ENCODE measurements at places on chromosomes 2 and 18.
A peak's percentile ranks its signal among the peaks of the same experiment; 100 is the strongest.

GRCh38 chr2:105858868-105859693, 114.4 kb downstream of the NCK2 start:
- no peaks in the 10 kb centered on the region for H3K36me3 ChIP-seq
- DNase-seq, result no peak
- H3K27me3 ChIP-seq, result no peaks in the 10 kb centered on the region
- H3K4me1 ChIP-seq, result no peaks in the 10 kb centered on the region

DNA sequence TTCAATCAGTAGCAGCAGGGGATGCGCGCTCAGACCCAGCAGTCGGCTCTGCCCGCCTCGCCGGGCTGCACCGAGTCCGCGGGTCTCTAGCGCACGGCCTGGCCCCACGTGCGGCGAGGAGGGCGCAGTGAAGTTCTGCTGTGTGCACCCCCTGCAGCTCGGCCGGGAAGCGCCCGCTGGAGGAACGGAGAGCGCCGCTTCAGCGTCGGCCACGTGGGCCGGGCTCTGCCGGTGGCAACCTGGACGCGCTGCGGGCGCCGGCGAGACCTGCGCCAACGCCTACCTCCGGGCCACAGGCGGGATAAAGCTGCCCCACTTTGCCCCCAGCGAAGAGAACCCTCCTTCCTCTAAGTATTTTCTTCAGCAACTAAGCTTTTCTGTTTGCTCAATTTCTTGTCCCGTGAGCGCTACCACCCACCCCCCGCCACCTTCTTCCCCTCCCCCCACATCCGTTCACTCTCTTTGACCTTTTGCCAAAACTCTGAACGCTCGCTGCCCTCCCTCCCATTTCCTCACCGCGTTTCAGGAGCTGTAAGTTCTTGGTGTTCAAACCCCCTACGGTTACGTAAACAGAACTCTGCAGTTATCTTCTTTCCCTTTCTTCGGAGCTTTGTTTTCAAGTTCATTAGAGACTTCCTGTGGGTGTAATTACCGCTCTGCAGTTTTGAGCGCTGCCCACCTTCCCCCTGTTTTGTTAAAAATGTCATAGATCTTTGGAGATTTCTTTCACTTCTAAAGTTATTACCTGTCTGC, 42.6 kb upstream of the EDAR start:
- H3K27me3 ChIP-seq, result no peaks in the 10 kb centered on the region
- no peaks in the 10 kb centered on the region for H3K36me3 ChIP-seq
- peak; percentile 92 for DNase-seq

GRCh38 chr2:49332415-49332814, 178.1 kb upstream of the FSHR start:
- no peaks in the 10 kb centered on the region for H3K4me1 ChIP-seq
- no peak overlapping the region for H3K4me3 ChIP-seq
- DNase-seq, result no peak
- no peaks in the 10 kb centered on the region for H3K36me3 ChIP-seq
- H3K27me3 ChIP-seq, result no peaks in the 10 kb centered on the region

DNA sequence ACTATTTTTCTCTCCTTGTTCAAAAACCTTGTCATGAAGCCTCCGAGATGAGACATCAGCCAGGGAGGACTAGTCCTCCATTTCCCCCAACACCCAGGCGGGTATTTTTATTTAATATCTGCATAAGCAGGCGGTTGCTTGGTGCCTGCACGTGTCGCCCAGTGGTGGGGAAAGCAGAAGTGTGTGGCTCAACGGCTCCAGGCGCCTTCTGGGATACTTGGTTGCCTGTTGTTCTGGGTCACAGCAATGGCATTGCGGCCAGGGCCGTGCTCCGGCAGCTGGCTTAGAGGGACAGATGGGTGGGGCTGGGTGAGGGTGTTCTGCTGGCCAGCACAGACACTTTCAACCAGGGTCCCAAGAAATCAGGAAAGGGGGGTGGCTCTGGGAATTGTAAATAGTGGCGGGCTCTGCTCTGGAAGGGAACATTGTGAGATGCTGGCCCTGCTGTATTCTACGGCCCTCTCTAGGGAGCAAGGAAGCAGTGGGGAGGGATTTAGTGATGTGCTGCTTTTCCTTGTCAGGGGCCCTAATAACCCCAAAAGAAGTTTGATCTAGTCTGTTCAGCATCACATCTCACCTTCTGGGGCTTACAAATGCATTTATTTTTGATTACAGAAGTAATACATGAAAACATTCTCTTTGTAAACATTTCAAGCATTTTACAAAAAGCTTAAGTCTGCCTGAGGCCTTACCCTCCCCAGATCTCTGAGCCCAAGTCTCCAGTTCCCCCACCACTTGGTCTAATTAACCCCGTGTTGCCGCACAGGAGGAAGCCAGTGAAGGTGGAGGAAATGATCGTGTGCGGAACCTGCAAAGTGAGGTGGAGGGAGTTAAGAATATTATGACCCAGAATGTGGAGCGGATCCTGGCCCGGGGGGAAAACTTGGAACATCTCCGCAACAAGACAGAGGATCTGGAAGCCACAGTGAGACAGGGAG, 1.1 kb downstream of the VAMP8 start:
- DNase-seq, result peak; percentile 89
- peaks cover 22% of the 10 kb centered on the region for H3K4me1 ChIP-seq
- no peaks in the 10 kb centered on the region for H3K27me3 ChIP-seq
- H3K4me3 ChIP-seq, result peak overlapping the region; percentile 35
- peak overlapping the region; percentile 90 for H3K27ac ChIP-seq

DNA sequence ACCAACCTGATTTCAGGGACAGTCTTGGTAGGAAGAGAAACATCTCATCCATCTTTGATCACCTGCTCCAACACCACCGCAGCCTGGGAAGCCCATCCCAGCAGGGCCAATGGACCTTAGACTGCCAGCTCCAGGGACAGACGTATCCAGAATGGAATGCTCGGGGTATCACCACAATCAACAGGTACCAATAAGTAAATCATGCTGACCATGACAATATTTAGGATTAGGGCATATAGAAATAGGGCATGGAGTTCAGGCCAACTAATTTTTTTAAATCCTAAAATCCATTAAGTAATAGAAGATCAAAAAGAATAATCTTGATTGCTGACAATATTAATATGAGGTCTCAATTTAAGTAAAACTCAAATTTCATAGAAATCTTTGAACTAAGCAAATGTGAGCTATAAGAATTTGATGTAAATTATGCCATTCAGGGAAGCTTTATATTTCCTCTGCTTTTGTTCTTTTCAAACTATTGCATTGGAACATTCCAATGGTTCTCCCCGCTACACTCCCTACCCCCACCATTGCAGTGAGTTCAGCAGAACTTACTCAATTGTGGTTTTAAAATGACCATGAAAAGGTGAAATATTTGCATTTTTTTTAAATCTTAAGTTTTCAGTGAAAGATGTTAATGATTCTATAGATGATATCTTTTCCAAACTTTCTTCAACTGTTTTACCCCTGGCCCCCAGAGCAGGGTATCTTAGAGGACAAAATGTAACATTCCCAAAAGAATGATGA, 138.6 kb downstream of the DNER start:
- no peak overlapping the region for H3K4me3 ChIP-seq
- no peak for DNase-seq
- H3K4me1 ChIP-seq, result no peaks in the 10 kb centered on the region
- no peaks in the 10 kb centered on the region for H3K27me3 ChIP-seq
- H3K36me3 ChIP-seq, result no peaks in the 10 kb centered on the region
- H3K27ac ChIP-seq, result no peak overlapping the region

- H3K4me3 ChIP-seq, result no peak overlapping the region
- no peak for DNase-seq
- peak overlapping the region; percentile 60 for H3K27ac ChIP-seq
- peaks cover 61% of the 10 kb centered on the region for H3K4me1 ChIP-seq
- no peaks in the 10 kb centered on the region for H3K27me3 ChIP-seq
Measured at GRCh38 chr18:57780706-57781347, 22.3 kb downstream of the ATP8B1 start.

- peaks cover 8% of the 10 kb centered on the region for H3K4me1 ChIP-seq
- H3K27ac ChIP-seq, result no peak overlapping the region
- H3K27me3 ChIP-seq, result no peaks in the 10 kb centered on the region
- H3K4me3 ChIP-seq, result no peak overlapping the region
Measured at GRCh38 chr18:23213200-23213599, 77.9 kb downstream of the CABLES1 start.

GRCh38 chr2:229243890-229244560, 27.1 kb downstream of the PID1 start:
- H3K27ac ChIP-seq, result no peak overlapping the region
- H3K27me3 ChIP-seq, result no peaks in the 10 kb centered on the region
- H3K36me3 ChIP-seq, result no peaks in the 10 kb centered on the region
- H3K4me1 ChIP-seq, result no peaks in the 10 kb centered on the region
- peak; percentile 65 for DNase-seq

GRCh38 chr18:24197412-24197811, 58.5 kb downstream of the CABYR start:
- H3K27me3 ChIP-seq, result no peaks in the 10 kb centered on the region
- H3K4me3 ChIP-seq, result no peak overlapping the region
- H3K36me3 ChIP-seq, result no peaks in the 10 kb centered on the region
- H3K4me1 ChIP-seq, result no peaks in the 10 kb centered on the region
- DNase-seq, result no peak

DNA sequence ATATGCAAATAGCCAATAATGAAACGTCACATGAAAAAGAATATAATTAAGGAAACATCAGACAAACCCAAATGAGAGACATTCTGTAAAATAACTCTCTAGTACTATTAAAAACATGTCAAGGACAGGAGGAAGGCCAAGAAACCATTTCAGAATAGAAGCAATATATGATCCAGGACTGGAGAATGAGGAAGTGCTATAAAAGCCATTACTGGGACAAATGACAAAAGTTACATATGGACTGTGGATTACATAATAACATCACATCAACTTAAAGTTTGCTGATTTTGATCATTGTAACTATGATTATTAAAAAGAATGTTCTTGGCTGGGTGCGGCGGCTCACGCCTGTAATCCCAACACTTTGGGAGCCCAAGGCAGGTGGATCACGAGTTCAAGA, 81.3 kb downstream of the CRACDL start:
- no peak overlapping the region for H3K4me3 ChIP-seq
- DNase-seq, result no peak
- no peaks in the 10 kb centered on the region for H3K4me1 ChIP-seq
- H3K27me3 ChIP-seq, result no peaks in the 10 kb centered on the region
- no peaks in the 10 kb centered on the region for H3K36me3 ChIP-seq
- H3K27ac ChIP-seq, result no peak overlapping the region

GRCh38 chr18:58454406-58455061, 174.4 kb downstream of the ALPK2 start:
- H3K4me3 ChIP-seq, result no peak overlapping the region
- no peak overlapping the region for H3K27ac ChIP-seq
- no peaks in the 10 kb centered on the region for H3K27me3 ChIP-seq

- H3K4me1 ChIP-seq, result no peaks in the 10 kb centered on the region
- no peaks in the 10 kb centered on the region for H3K36me3 ChIP-seq
- no peak for DNase-seq
- H3K27ac ChIP-seq, result no peak overlapping the region
Measured at GRCh38 chr2:26462511-26463243, 15.2 kb downstream of the OTOF start.

GRCh38 chr2:60806988-60807681, 51.1 kb downstream of the PAPOLG start:
- H3K4me3 ChIP-seq, result no peak overlapping the region
- DNase-seq, result no peak
- peak overlapping the region; percentile 18 for H3K27ac ChIP-seq
- peaks cover 16% of the 10 kb centered on the region for H3K36me3 ChIP-seq

DNA sequence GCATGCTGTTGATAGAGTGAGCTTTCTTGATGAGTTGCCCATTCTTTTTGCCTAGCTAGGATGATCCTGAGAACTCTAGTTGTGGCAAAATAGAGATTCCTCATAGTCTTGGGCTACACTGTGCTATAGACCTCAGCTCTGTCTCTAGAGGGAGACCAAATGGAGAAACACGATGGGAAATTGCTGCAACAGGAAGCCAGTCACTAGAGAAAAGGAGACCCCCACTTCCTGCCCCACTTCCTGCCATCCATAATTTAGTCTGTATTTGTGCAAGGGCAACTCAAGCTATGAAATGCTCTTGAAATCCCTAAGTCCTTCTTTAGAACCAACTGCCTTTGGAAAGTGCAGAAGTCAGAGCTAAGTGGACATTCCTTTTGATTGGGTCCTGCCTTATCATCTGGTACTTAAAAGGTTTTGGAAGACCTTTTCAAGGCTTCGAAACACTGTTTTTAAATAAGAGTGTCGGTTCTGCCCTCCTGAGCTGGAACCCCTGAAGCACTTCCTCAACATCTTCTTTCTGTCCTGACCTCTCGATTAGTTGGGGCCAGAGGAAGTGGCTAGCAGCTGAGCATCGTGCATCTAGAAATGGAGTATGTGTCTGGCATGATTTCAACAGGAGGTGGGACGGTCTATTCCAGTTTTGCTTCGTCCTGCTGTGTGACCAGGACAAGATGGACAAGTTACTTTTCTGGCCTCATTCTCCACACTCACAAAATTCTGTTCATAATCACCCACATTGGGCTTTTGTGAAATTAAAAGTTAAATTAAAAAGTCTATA, 8.6 kb upstream of the KCNE4 start:
- no peaks in the 10 kb centered on the region for H3K27me3 ChIP-seq
- peaks cover 18% of the 10 kb centered on the region for H3K4me1 ChIP-seq
- no peaks in the 10 kb centered on the region for H3K36me3 ChIP-seq
- DNase-seq, result no peak
- no peak overlapping the region for H3K4me3 ChIP-seq

DNA sequence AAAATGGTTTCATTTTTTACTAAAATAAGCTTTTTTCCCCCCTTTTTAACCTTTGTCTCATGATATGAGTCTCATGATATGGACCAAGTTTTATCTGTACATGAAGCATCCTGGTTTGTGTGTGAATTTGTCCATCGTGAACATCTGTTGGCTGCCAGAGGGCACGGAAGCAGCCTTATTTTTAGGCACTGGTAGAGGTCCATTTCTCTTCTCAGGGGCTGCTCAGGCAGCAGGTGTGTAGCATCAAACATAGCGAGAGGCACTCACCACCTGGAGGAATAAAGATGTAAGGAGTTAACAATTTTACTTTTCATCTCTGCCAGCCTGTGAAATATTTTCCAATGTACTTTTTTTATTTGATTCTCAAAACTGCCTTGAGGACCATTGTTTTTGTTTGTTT, 134.5 kb downstream of the RHBDD1 start:
- no peaks in the 10 kb centered on the region for H3K27me3 ChIP-seq
- no peak overlapping the region for H3K27ac ChIP-seq
- H3K4me1 ChIP-seq, result no peaks in the 10 kb centered on the region
- H3K36me3 ChIP-seq, result no peaks in the 10 kb centered on the region

GRCh38 chr2:182240862-182241371, 185.9 kb downstream of the PDE1A start:
- H3K4me3 ChIP-seq, result no peak overlapping the region
- no peak for DNase-seq
- H3K27ac ChIP-seq, result no peak overlapping the region

DNA sequence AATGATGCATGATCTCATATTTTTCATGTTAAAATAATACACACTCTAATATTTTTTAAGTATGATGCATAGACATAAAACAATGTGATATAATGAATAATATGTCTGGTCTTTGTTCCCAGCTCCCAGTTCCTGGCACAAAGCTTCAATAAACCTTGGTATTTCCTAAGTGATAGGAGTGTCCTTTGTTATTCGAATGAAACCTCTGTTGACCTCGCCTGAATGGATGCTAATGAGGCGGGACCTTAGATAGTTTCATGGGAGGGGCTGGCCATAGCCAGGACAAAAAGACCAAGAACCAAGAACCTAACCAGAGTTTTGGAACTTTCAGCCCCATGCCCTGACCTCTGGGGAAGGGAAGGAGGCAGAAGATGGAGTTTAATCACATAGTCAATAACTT, 257.7 kb upstream of the COPS8 start:
- no peak overlapping the region for H3K27ac ChIP-seq
- no peak overlapping the region for H3K4me3 ChIP-seq
- no peaks in the 10 kb centered on the region for H3K4me1 ChIP-seq
- H3K27me3 ChIP-seq, result no peaks in the 10 kb centered on the region
- no peak for DNase-seq

- H3K27me3 ChIP-seq, result no peaks in the 10 kb centered on the region
- no peak overlapping the region for H3K4me3 ChIP-seq
- no peaks in the 10 kb centered on the region for H3K36me3 ChIP-seq
- H3K27ac ChIP-seq, result no peak overlapping the region
- no peaks in the 10 kb centered on the region for H3K4me1 ChIP-seq
- no peak for DNase-seq
Measured at GRCh38 chr2:174208026-174208425, 40.3 kb downstream of the OLA1 start.
